ENCODE measurements at places on chromosomes 7 and 10.

- DNase-seq: no peak
Observed at GRCh38 chr7:78862411-78862900, 591.0 kb downstream of the MAGI2 start.

DNA sequence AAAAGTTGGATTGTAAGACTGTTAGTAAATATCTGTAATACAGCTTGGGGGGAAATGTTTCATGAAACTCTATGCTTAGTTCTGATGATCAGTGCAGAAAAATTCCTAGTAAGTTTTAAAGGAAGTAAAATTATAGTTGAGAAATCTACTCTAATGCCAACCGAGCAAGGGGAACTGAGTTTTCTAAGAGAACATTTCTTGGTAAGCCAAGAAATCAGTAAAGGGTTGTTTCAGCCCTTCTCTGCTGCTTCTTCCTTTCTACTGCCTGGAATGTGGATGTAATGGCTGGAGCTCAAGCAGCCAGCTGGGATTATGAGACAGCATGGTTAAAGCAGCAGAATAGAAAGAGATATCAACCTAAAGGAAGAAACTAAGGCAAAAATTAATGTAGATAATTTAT, 15.9 kb upstream of the AKR1B1 start:
- DNase-seq: no peak

DNA sequence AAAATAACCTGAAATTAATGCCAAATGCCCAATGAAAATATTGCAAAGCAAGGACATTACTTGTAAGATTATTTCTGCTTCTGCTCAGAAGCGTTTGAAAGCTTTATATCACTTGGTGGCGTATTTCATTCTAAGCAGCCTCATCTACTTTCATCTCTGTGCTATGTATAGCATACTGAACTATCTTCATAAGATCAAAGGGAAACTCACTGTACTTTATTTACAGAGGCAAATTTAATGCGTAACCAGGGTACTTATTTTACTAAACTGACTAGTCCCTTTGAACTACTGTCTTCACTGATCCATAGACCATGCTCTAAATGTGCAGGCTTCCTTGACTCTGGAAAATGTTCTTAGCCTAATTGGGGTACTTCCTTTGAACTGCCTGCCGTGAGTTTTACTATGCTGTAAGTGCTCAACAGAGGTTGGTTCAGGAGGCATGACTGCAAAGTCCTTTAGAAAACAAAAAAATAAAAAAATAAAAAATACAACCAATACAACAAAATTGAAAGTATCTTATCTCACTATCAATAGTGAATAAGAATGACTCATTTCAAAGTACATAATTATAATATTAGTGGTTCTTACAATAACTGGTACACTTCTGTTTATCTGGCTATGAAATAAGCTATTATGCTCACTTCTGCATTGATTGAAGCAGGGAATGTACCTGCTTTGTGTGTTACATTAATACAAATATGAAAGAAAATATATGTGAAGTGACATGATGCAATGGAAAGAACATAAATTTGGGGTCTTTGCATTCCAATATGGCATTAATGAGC, 41.0 kb upstream of the TSPAN12 start:
- no peak for DNase-seq

GRCh38 chr10:32046151-32046550, 10.1 kb downstream of the KIF5B start:
- DNase-seq: no peak

GRCh38 chr7:111172564-111173257, 81.8 kb downstream of the LRRN3 start:
- no peak for DNase-seq

DNA sequence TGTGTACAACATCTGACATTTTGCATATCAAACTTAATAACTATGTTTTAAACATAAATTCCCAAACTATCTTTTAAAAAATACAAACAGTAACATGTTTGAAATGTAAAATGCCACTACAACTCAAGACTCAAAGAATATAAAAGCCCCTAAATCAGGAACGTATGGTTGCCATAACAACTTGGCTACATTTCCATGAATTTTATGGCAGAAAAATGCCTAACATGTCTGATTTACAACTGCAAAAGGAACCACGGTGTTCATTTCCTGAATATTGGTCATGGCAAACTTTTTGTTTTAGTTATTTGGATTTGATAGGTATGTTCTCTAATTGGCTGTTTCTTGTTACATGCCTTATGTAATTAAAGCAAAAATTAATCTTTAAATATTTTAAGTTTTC, 2.0 kb downstream of the SOSTDC1 start:
- no peak for DNase-seq

- no peak for DNase-seq
Observed at GRCh38 chr7:107614425-107614824, 34.4 kb downstream of the BCAP29 start.

GRCh38 chr10:10346390-10347150, 671.1 kb upstream of the CELF2 start:
- no peak for DNase-seq

- DNase-seq: no peak
Observed at GRCh38 chr10:58512491-58513187, at the start of gene BICC1. Gene BICC1 (plus strand): TSS chr10:58512872. CDS start chr10:58513144, 272 bp downstream.

DNA sequence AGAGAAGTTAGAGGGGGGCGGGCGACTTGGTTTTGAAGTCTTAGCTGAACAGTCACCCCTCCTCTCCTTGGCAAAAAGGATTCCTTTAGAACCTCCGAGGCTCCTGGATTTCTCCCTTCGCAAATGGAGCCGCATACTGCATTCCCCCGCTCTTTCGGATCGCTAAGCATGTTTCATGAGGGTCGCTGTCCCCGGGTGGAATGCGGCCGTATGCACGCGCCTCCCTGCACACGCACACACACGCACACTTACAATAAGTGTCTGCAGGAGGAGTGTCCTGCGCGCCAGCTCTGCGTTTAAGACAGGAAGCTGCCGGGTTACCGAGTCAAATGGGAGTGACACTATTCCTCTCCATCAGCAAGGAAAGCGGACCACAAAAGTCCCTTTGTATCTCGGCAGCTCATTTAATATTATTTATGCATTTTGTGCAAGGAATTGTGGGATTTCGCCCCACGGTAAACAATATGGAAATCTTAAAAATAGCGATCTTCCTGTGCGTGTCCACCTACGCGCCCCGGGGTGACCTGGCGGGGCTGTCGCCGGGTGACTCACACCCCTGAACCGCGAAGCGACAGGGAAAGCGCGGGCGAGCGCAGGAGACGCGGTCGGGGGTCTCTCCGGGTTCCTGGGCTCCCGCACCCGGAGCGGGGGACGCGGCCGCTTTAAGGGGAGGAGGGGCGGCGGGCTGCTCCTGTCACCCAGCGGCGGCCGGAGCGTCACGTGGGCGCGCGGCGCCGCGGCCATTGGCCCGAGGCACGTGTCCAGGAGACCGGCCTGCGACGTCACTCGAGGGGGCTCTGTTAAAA, 988 bp upstream of the EN2 start:
- peak; percentile 43 for DNase-seq

- DNase-seq: no peak
Observed at GRCh38 chr10:12880423-12880822, 121.1 kb downstream of the CCDC3 start.

GRCh38 chr10:7365027-7365745, 45.6 kb downstream of the SFMBT2 start:
- no peak for DNase-seq

DNA sequence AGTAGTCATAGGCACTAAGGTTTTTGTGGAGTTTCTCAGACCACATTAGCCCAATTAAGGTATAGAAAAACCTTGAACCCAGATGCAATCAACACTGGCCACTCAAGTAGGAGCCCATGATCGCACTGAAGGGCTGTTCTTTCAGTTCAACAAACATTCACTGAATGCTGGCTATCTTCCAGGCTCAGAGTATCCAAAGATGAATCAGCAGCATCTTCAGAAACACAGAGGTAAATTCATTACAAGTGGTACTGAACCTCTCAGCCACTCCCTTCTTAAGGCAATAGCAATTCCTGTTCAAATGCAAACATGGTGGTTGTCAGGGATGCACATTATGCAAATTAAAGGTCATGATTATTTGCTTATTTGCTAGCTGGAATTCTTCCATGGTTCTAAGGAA, 17.1 kb downstream of the KCNK18 start:
- no peak for DNase-seq

- no peak for DNase-seq
Observed at GRCh38 chr7:76086070-76086469, 38.2 kb downstream of the MDH2 start.

- no peak for DNase-seq
Observed at GRCh38 chr7:141464551-141464950, 86.7 kb upstream of the AGK start.

GRCh38 chr7:12549106-12549505, 21.4 kb upstream of the SCIN start:
- DNase-seq: no peak

GRCh38 chr10:132538790-132539421, 1.3 kb downstream of the INPP5A start:
- DNase-seq: peak; percentile 39

DNA sequence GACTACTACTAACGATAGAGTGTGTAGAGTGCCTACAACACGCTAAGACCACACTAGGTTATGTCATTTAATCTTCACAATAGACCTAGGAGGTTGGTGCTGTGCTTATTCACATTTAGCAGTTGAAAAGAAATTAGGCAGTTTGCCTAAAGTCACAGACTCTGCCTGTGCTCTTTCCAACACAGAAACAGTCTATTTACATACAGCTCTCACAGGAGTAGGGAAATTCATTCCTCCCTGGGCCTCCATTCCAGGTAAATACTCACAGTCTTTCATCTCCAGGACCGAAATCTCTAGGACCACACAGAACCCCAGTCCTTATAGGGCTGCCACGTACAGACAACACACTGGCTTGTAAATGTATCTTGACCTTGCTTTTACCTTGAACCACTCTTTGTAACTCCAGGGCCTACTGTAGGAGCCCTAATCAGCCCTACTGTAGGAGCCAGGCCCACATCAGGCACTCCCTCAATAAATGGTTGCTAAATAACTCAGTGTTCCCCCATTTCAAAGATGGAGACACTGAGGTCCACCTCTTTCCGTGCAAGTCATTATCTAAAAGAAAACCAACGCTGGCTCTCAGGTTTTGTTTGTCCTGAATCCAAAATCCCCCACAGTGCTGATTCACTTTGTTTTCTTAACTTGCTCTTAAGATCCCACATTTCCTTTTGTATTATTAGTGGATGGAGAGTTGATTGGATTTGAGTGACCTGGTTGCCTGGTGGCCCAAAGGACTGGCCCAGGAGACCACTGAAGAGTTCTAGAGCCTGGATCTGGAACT, 146.9 kb downstream of the KCNMA1 start:
- DNase-seq: no peak

GRCh38 chr10:97411406-97411805, 10.3 kb upstream of the RRP12 start:
- DNase-seq: no peak

GRCh38 chr10:6244510-6244909, 41.8 kb downstream of the PFKFB3 start:
- no peak for DNase-seq

DNA sequence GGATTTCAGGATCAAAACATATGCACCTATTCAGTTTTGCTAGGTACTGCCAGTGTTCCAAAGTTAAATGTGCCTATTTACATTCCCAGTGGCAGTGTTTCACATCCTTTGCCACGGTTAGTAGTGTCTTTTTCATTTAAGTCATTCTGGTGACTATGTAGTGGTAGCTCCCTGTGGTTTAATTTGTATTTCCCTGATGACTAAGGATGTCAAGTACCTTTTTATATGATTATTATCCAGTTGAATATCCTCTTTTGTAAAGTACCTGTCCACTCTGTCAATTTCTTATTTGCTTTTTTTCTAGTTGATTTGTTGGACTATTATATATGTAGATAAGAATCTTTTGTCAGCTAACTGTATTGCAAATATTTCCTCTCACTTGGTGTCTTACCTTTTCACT, 45.1 kb downstream of the TMEM60 start:
- DNase-seq: no peak

DNA sequence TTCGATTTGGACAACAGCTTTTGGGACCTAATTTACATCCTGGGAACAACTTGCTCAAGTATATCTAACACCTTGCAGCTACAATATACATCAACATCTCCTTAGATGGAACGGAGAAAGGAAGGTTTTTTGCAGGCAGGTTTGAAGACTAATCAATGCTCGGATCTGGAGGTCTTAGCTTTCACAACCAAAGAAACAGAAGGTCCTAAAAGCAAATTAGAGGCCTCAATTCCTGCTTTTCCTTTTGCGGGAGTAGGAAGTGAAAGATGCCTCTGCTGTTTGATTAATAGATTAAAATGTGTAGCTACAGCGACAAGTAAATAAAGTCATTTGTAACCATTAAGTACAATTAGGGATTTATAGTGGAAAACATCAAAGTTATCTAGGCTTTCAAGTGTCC, 3.7 kb upstream of the SP8 start:
- DNase-seq: no peak

- DNase-seq: no peak
Observed at GRCh38 chr7:98998821-98999725, 120.7 kb downstream of the TRRAP start.

DNA sequence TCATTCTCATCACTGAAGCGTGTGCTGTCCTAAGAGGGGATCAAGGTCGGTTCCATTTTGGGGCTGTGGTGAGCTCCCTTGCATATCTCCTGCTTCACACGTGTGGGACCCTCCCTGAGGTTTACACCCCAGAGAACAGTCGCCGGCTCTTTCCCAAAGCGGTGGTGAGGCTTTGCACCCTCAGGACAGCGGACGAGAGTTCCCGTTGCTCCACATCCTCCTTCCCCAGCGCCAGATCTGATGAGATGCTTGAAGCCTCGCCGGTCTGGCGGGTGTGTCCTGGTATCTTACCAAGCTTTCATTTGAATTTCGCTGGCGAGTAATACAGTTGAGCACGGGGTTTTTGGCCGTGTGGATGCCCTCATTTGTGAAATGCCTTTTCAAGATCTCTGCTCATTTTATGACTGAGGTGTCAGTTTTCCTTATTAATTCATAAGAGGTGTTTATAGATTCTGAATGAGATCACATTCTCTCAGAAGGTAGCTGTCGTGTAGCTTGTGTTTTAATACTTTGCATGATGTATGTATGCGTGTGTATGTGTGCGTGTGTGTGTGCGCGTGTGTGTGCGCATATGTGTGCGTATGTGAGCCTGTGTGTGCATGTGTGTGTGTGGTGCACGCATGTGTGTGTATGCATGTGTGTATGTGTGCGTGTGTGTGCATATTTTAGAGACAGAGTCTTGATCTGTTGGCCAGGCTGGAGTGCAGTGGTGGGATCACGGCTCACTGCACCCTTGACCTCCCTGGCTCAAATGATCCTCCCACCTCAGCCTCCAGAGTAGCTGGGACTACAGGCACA, 30.7 kb downstream of the ELFN1 start:
- no peak for DNase-seq

- DNase-seq: no peak
Observed at GRCh38 chr10:132786476-132786883, 533 bp upstream of the NKX6-2 start.

- no peak for DNase-seq
Observed at GRCh38 chr10:114458955-114459354, 54.7 kb upstream of the AFAP1L2 start.

DNA sequence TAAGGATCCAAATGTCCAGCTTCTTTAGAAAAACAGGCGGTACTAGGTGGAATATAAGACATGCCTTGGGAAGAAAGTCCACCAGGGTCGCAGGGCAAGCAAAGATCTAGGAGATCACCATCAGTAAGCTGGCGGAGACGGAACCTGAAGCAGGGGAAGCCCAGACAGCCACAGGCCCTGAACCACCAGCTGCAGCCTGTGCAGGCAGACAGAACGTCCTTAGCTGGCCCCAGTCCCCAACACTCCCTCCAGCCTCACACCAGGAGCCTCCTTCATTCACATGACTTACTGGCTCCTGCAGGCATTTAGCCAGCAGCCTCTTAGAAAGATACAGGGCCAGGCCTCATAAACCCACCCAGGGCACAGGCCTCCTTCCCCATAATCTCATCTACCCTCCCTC, 17.4 kb downstream of the RGS10 start:
- no peak for DNase-seq

Data from RWPE2 (cell line).